ENCODE measurements at places on chromosomes 7 and 10.

DNA sequence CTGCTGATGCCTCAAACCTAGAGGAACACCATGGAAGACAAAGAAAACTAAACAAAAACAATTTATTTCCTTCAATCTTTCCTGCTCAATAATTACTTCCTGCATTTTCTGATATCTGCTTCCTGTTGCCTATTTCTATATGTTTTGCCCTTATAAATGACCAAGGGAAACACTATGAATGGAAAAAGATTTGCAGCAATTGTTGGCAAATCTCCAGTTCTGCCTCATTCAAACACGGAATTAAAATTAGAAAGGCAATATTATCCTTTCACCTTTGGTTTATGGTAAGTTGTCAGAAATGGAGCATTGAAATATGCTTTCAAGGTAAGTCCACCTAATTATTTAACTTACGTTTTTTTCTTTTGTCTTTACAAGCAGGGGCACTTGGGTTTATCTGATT is 552.2 kb upstream of the ANKRD30A start:
- no peak for DNase-seq

- no peak for DNase-seq
Measured at GRCh38 chr10:114678820-114679219, 20.7 kb upstream of the ABLIM1 start.

DNA sequence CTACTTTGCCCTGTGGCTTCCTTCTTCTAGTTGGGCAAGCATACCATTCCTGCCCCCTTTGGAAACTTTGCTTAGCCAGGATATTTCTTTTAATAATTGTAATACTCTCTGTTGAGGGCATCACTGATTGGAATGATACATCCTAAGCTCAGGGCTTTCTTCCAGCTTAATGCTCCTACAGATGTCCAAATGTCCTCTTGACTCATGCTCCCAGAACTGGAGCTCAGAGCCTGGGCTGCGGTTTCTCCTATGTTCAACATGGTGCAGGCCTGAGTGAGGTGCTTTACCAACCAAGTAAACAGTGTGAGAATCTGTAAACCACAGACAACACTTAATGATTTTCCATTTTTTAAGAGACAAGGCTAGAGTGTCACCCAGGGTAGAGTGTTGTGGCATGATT is 108.6 kb downstream of the LRRC4 start:
- no peak for DNase-seq

- no peak for DNase-seq
Measured at GRCh38 chr7:131503639-131504038, 52.8 kb downstream of the PODXL start.

- DNase-seq, result no peak
Measured at GRCh38 chr7:91883676-91884362, 3.3 kb upstream of the MTERF1 start.

- DNase-seq, result no peak
Measured at GRCh38 chr7:45509222-45509621, 64.9 kb upstream of the ADCY1 start.

GRCh38 chr7:110522761-110523200 is 568.1 kb upstream of the LRRN3 start:
- no peak for DNase-seq

GRCh38 chr10:76040107-76040829 is 608.8 kb downstream of the LRMDA start:
- no peak for DNase-seq

- no peak for DNase-seq
Measured at GRCh38 chr10:1425879-1426278, 311.4 kb downstream of the ADARB2 start.

DNA sequence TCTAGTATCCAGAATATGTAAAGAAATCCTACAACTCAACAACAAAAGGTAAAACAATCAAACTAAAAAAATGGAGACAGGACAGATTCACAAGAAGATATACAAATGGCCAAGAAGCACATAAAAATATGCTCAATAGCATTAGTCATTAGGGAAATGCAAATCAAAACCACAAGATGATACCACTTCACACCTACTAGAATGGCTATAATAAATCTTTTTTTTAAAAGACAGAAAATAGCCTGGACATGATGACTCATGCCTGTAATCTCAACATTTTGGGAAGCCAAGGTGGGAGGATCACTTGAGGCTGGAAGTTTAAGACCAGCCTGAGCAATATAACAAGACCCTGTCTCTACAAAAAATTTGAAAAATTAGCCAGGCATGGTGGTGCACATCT is 27.9 kb upstream of the CHCHD3 start:
- no peak for DNase-seq

GRCh38 chr7:25134358-25135010 is 9.4 kb upstream of the CYCS start:
- no peak for DNase-seq

- no peak for DNase-seq
Measured at GRCh38 chr7:7272294-7272693, 90.0 kb downstream of the C1GALT1 start.

DNA sequence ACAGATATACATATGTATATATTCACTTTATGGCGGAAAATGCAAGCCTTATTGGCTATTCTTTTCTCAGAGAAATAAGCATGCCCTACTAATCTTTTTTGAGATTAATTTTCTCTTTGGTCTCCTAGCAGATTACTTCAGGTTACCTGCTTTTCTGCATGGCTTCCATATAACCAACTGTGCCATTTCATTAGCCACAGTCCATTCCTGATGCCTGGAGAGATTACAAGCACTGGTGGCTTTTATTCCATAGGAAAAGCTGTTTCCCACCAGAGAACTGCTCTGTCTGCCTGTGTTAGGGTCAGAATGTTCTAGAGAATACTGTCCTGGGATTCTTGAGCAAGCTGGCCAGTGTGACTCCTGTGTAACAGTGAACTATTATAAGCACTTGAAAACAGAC is 59.8 kb downstream of the LRRN3 start:
- DNase-seq, result no peak

DNA sequence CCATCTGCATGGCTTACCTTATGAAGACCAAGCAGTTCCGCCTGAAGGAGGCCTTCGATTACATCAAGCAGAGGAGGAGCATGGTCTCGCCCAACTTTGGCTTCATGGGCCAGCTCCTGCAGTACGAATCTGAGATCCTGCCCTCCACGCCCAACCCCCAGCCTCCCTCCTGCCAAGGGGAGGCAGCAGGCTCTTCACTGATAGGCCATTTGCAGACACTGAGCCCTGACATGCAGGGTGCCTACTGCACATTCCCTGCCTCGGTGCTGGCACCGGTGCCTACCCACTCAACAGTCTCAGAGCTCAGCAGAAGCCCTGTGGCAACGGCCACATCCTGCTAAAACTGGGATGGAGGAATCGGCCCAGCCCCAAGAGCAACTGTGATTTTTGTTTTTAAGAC is 12.4 kb downstream of the DUSP5 start:
- no peak for DNase-seq

DNA sequence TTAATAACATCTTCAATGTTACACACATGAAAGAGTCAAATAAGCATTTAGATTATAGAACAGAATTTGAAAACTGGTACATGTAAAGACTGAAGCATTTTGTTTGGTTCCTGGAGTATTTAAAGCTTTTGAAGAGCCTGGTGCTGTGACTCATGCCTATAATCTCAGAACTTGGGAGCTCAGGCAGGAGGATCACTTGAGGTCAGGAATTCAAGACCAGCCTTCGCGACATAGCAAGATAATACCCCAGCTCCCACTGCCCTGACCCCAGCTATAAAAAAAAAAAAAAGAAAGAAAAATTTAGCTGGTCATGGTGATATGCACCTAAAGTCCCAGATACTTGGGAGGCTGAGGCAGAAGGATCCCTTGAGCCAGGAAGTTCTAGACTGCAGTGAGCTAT is 87.8 kb downstream of the HDAC9 start:
- DNase-seq, result no peak
